ENCODE measurements at places on chromosomes 12 and 14.

DNA sequence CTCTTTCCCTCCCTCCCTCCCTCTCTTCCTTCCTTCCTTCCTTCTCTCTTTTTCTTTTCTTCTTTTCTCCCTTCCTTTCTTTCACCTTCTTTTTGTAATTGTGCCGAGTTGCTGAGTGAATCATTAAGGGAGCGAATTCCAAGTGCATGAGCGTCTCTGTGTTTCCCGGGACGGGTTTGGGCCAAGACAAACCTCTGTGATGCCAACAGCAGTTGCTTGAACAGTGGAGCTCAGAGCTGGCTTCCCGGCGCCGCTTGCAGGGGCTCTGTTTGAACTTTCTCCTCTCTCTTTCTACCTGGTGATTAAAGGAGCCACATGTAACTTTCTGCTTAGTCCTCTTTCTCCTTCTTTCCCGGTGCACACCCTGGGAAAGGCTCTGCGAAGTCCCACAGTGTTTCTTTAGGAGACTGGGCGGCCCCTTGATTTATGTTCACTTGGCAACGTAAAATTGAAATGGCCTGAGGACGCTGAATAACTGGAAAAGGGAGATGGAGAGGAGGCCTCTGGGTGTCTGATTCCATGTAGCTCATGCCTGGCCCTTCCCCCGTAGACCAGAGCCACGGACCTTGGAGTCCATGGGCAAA, 33.7 kb upstream of the MAP1LC3B2 start:
- DNase-seq, result peak; percentile 95

DNA sequence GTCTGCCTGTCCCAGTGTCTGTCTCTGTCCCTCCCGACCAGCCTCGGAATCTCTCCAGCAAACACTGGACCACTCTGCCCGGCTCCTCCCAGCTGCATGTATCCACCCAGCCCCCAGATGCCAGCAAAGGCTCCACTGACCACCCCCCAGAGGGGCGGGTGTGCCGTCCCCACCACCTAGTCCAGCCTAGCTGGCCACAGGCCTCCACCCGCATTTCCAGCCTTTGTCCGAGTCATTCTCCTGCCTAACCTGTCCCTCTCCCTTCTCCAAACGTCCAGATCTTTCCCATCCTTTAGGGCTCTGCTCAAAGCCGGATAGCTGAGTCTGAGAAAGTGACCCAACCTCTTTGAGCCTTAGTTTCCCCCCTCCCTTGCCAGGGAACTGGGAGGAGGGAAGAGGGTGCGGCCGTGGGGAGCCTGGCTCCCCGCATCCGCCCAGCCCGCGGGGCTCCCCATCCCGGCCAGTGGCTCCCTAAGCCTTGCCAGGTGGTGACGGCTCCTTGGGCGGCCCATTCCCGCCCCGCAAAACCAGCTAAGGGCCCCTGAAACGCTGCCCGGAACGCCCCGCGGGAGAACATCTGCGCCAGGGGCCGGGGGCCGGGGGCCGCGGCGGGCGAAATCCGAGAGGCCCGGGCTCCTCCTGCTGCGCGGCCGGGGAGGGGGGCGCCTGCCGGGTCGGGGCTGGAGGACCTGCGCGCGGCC, 34.6 kb upstream of the ANKRD9 start:
- DNase-seq, result no peak

DNA sequence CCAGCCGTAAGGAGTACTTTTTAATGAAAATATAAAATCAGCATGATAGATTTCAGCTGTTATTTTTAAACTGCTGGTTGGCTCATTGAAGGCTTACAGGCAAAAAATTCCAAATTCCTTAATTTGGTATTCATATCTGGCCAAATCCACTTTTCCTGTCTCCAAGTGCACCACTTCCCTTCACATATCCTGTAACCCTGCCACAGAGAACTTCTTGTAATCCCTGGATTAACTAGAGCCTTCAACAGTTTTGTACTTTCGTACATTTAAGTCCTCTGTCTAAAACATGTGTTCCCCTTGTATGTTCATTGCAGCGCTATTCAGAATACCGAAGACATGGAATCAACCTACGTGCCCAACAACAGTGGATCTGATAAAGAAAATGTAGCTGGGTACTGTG, 9.6 kb downstream of the PUS7L start:
- no peak for DNase-seq

DNA sequence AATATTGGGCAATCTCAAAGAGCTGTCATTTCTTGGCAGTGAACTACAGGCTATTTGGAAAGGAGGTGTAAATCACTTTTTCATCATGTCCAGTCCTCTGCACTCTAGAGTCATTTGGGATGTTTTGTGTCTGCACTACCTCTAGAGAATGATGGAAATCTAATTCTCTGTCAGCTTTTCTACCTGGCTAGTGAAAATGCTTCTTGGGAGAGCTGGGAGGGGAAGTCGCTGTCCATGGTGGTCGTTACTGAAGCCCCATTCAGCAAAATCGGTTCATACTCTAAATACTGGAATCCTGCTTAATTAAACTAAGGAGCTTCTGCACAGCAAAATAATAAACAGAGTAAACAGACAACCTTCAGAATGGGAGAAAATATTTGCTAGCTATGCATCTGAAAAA, 251.8 kb downstream of the APAF1 start:
- peak; percentile 9 for DNase-seq

DNA sequence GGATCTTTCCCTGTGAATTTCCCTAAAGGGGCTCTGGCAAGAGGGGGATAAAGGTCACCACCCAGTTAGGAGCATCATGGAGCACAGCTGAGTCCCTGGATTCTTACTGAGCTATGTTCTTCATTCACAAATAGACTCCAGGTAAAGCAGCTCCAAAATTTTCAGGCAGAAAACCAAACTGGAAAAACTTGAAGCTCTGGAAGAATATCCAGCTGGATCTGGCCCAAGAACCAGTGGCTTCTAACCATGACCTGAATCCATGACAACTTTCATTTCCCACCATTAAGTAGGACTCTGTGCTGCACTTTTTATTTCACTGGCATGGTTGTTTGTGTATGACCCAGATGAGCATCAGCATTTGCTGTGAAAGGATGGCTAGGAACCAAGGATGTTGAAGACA, 180.4 kb upstream of the FKBP4 start:
- DNase-seq, result peak; percentile 42

DNA sequence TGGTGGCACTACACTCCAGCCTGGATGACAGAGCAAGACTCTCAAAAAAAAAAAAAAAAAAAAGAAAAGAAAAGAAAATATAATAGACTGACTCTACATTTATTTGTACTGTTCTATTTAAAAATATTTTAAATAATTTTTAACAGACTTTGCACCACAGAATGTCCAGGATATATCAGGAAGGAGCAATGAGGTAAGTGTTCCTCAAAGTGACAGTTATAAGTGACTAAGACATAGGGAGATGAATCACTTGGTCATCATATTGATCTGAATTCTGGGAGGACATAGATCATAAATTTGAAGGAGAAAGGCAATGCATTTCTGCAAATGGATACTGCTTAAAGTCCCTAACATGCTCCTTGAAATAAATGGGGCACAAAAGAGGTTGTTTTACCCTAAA, 221.5 kb downstream of the KCNC2 start:
- DNase-seq, result no peak

All from fibroblast of mammary gland (primary cell).